Dermis microvascular lymphatic vessel endothelial cell (primary cell): ENCODE measurements at places on chromosomes 5 and 9. TPM values are rescaled to one million over a fixed set of nuclear protein-coding genes. Genes with fewer than 3 reads are reported as not detected.
A peak's percentile ranks its signal among the peaks of the same experiment; 100 is the strongest.

- DNase-seq, result no peak
Observed at GRCh38 chr9:97905228-97905627, 17.1 kb downstream of the TRMO start.

DNA sequence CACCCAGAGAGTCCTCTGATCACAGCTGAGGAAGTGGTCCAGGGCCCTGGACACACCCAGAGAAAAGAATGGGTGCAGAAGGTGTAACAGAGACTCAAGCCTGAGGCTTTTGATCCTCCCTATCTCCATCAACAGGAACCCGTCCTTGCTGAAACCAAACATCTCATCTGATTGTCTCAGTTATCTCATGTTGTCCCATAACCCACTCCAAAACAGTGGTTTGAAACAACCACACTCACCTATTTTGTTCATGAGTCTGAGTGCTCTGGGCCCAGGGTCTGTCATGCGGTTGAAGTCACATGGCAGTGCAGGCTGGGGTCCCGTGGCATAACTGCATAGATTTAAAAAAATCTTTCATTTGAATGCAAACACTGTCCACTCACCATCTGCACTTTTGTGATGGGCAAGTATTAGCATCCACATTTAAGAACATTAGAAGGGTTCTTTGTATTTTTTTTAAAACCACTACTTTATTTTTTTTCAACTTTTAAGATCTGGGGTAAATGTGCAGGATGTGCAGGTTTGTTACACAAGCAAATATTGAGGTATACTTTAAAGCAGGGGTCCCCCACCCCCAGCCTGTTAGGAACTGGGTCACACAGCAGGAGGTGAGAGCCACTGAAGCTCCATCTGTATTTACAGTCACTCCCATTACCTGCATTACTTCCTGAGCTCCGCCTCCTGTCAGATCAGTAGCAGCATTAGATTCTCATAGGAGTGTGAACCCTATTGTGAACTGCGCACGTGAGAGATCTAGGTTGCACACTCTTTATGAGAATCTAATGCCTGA lies 255.8 kb downstream of the ROR2 start:
- DNase-seq, result no peak

DNA sequence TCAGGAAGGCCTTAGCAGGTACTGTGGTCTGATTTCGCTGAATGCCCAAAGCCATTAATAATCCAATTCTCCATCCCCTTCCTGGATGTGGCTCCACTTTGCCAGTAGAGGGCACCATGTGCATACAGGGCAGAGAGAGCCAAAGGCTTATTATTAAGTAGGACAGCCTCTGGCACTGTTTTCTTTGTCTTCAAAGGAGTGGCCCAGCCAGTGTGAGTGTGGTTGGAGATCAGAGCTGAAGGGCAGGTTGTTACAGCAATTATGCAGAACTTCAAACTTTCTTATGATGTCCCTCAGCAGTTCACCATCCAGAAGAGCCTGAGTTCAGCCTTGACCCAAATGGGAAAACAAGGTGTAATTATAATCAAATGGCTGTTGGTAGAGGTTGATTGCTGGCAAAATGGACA lies 38.6 kb upstream of the CEMIP2 start:
- DNase-seq, result peak; percentile 57

DNA sequence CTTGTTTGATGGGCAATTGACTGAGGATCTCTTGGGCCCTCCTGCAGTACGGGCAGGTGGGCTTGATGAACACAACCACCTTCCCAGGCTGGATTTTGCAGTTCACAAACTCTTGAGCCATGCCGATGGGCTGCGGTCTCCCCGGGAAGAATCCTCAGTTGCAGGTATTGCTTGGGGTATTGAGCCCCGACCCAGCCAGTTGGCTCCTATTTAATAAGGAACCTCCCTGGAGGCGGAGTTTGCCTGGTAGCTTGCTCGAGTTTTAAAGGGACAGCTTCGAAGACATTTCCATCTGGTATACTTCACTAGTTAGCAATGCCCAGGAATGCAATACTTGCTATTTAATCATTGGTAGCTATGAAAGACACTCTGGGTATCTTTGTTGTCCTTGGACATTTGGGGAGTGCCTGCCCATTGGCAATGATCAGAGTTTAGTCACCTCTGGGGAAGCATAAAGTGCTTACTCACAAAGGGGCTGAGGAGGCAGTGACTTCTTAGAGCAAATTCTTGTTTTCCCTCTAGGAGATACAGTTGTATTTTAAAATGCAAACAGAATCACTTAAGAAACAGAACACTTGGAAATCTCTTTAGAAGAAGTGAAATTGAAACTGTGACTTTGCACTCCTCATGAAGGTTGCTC lies at the start of gene GLRX:
Gene GLRX, minus strand, starts transcription at position 185 of the 640 bp plus-strand sequence. Its CDS starts 64 bp downstream, at position 121.
- no peak for DNase-seq

GRCh38 chr5:59829386-59829785 lies 64.1 kb downstream of the PDE4D start:
- DNase-seq, result no peak

GRCh38 chr5:142403583-142403982 lies 78.8 kb upstream of the SPRY4 start:
- DNase-seq, result no peak

DNA sequence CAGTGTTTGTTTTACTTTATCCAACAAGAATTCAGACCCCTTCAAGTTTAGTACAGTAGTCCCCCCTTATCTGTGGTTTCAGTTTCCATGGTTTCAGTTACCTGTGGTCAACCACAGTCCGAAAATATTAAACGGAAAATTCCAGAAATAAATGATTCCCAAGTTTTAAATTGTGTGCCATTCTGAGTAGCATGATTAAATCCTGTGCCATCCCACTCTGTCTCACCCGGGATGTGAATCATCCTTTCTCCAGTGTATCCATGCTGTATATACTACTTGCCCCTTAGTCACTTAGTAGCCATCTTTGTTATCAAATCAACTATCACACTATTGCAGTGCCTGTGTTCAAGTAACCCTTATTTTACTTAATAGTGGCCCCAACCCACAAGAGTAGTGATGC lies 153.8 kb upstream of the RASA1 start:
- DNase-seq, result no peak

GRCh38 chr9:132863096-132863495 lies 15.0 kb downstream of the AK8 start:
- no peak for DNase-seq

DNA sequence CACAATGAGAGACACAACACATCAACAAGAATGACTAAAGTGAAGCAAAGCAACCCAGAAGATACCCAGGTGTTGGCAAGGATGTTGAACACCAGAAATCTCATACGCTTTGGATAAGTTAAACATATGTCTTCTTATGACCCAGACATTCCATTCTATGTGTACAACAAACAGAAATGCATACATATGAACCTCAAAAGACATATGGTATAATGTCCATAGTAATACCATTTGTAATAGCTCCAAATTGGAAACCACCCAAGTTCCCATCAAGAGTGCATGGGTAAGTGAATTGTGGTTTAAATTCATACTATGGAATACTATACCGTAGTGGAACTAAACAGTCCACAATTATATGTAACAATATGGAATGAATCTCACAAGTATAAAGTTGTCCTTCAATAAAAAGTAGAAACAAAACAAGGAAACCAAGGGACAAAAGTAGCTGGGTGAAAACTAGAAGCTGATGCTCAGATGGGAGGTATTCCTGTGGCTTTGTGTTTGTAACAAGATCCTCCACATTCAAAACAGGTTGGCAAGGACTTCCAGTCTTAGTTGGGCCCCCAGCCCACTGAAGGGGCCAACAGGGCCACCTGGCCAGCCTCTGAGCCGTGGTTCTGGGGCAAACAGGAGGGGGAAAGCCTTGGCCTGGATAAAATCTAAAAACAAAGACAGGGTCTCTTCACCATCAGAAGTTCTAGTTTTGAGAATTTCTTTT lies 171.8 kb upstream of the PITX1 start:
- DNase-seq, result no peak

- no peak for DNase-seq
Observed at GRCh38 chr5:133446440-133446839, 165.9 kb downstream of the FSTL4 start.

GRCh38 chr9:37948417-37948980 lies 44.6 kb upstream of the SLC25A51 start:
- DNase-seq, result no peak

DNA sequence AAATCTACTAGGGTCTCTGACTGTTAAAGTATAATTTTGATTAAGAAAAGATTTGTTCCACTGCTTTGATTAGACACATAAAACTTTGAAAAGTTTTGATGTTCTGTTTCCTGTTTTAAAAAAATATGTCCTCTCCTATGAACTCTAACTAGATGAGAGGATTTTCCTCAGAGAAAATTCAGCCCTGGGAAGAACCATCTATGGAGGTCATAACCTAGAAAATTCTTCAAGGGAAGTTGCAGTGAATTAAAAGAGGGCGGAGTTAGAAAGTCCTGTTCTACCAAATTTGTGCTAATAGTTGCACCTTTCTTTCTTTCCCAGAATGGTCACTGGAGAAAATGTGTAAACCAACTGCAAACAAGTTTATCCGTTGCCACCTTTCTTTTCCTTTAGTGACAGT lies 27.7 kb downstream of the PIK3R1 start:
- no peak for DNase-seq

GRCh38 chr9:77935974-77936373 lies 95.6 kb downstream of the GNAQ start:
- DNase-seq, result no peak

GRCh38 chr5:107023732-107024131 lies 647.0 kb downstream of the EFNA5 start:
- DNase-seq, result no peak

DNA sequence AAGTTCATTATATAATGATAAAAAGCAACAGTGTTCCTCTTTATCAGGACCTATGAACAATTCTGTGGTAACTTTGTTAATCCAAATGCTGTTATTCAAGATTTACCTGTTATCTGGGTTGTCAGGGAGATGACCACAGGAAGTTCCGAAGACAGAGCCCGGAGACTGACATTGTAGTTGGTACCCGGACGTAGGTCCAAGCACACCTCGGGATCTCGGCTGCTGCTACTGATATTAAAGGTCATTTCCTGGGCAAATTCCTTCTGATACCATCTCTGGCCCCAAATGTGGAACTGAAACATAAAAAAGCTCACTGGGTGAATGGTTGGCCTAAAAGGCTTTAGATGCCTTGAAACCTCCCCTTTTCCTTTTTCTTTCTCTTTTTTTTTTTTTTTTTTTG lies 96.7 kb downstream of the SUSD1 start:
- peak; percentile 59 for DNase-seq

DNA sequence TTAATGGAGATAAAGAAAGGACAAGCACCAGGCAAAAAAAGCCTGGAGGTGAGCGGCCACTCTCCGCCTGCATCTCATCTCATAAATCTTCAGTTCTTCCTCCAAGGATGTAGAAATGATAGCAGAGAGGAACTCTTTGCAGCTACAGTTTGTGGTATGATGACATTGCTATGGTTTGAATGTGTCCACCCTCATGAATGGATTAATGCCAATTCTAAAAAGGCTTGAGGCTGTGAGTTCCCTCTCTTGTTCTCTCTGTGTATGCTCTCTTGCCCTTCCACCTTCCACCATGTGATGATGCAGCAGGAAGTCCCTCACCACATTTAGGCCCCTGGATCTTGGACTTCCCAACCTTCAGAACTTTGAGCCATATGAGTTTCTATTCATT lies 126.4 kb downstream of the SPOCK1 start:
- DNase-seq, result no peak

DNA sequence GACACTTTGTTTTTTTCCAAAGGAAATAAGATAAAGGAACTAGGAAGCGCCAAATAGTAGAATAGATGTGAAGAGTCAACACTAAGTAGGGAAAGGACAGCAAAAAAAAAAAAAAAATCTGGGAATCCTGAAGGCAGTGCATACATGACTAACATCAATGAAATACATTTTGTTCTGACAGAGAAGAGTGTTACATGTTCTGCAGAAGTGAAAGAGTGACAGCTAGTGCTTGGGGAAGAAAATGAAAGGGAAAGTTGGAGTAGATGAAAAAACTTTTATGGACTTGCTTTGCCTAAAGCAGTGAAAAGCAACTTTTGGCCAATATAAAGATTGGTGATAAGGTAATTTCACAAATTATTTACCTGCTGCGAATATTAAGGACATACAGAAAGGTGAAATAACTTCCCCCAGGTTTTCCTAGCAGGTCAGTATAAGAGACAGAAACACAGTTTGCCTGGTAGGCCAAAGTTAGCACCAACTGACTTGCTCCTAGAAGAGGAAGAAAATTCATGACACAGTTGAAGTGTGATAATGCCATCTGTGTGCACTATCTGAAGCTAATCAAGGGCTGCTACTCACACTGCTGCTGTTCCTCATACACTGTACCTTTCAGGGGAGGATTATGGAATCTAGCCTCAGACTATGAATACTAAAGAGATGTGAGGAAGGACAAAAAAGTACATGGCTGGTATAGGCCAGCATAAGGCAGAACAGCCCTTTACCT lies 38.6 kb downstream of the RANBP6 start:
- peak; percentile 8 for DNase-seq

- DNase-seq, result peak; percentile 83
Observed at GRCh38 chr5:103466495-103466894, 96.1 kb downstream of the NUDT12 start.

DNA sequence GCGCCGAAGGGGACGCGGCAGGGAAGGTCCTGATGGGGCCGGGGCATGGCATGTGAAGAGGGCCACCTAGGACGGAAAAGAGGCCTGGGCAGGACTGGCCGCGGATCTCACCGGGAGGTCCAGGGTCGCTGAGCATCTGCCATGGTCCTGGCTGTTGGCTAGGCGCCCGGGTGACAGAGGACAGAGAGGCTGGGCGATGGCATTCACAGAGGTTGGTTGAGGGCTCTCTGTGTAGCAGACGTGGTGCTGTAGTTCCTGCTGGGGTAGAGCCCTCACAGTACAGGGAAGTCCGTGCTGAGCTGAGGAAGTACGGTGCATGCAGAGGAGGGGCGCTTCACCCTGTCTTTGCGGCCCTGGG lies 427 bp downstream of the PCYOX1L start:
- peak; percentile 45 for DNase-seq

- no peak for DNase-seq
Observed at GRCh38 chr5:17287501-17288155, 70.2 kb downstream of the BASP1 start.

- DNase-seq, result no peak
Observed at GRCh38 chr9:36896296-36896695, 137.8 kb downstream of the PAX5 start.

GRCh38 chr9:137070201-137070905 lies at the start of gene SAPCD2:
Gene SAPCD2, minus strand, starts transcription at chr9:137070557. Its CDS starts 97 bp downstream, at chr9:137070460.
- DNase-seq, result peak; percentile 91

- no peak for DNase-seq
Observed at GRCh38 chr5:150692276-150692675, 8.6 kb downstream of the RBM22 start.

GRCh38 chr5:122704247-122705036 lies 70.4 kb upstream of the SNX2 start:
- peak; percentile 59 for DNase-seq

- DNase-seq, result no peak
Observed at GRCh38 chr5:164597293-164597900, 1092.0 kb downstream of the MAT2B start.

- no peak for DNase-seq
Observed at GRCh38 chr9:19935422-19935821, 146.6 kb upstream of the SLC24A2 start.

The GPX3 gene
- total RNA-seq, result 8.6 and 15.7 TPM in 2 replicates

The TAF11L10 gene
- not detected in 2 replicates for total RNA-seq

The GLT6D1 gene
- total RNA-seq, result not detected in 2 replicates

The DMRTA1 gene
- under 0.01 and 0.13 TPM in 2 replicates for total RNA-seq

The HSPA9 gene
- 212 and 213 TPM in 2 replicates for total RNA-seq

The CCL27 gene
- not detected in 2 replicates for total RNA-seq

The SPATA6L gene
- 3.3 and 3.8 TPM in 2 replicates for total RNA-seq

The GABRP gene
- 1.1 and 1.2 TPM in 2 replicates for total RNA-seq

The GNAQ gene
- 28.6 and 37.7 TPM in 2 replicates for total RNA-seq

The GBGT1 gene
- total RNA-seq, result 21.3 and 37.7 TPM in 2 replicates

The PGM5 gene
- 48.9 and 219 TPM in 2 replicates for total RNA-seq

The S1PR3 gene
- total RNA-seq, result 0.63 and 1.2 TPM in 2 replicates

The SHC3 gene
- 0.13 and 0.25 TPM in 2 replicates for total RNA-seq

The DAPK1 gene
- 27.0 and 28.2 TPM in 2 replicates for total RNA-seq

The PCDHB15 gene
- 0.26 and 0.76 TPM in 2 replicates for total RNA-seq

The SLC36A3 gene
- not detected in 2 replicates for total RNA-seq

The SAPCD2 gene
- 5.1 and 10.3 TPM in 2 replicates for total RNA-seq
